ENCODE measurements at places on chromosomes 12 and 14.
A peak's percentile ranks its signal among the peaks of the same experiment; 100 is the strongest.

DNA sequence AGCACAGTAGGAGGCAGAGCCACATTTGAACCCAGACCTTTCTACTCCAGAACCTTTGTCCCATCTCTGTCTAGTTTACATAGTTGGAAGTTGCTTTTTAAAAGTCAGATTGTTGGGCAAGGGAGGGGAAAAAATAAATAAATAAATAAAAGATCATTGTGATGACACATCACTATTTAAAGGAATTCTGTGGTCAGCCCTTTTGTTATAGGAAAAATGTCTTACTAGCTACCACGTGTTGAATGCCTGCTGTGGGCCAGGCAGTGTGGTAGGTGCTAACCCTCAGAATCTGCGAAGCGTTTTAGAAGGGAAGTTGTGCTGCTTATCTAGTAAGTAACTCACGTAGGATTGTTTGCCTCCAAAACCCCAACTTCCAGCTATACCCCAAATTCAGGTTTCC, 62.3 kb downstream of the BHLHE41 start:
- DNase-seq: no peak

- DNase-seq: no peak
Observed at GRCh38 chr12:10861366-10861765, 12.1 kb upstream of the PRR4 start.

GRCh38 chr14:50038398-50039119, 77.8 kb downstream of the VCPKMT start:
- DNase-seq: peak; percentile 98

DNA sequence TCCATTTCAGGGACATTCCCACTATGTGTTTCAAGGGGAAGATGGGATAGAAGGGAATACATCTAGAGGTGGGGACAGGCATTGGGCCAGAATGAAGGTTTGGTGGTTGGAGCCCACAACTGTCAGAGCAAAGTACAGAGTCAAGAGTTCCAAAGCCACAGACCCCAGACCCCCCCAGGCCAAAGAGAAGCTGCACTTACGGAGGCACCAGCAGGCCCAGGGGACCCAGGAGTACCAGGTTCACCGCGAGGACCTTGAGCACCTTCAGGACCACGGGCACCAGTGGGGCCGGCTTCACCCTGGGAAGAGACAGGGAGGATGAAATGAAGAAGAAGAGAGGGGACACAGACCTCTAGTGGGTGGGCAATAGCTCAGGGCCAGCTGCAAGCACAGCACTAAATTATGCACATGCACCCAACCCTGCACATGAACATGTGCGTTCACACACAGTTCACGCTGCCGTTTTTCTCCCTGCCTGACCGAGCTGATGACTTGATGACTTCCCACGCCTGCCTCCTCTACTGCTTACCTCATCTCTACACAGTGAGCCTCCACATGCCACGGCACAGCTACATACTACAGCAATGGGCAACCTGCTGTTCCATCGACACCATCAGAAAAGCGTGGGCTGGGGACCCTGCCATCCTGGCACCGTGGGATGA, 16.7 kb downstream of the COL2A1 start:
- DNase-seq: no peak

- no peak for DNase-seq
Observed at GRCh38 chr14:32472512-32473463, 143.7 kb downstream of the AKAP6 start.

- DNase-seq: peak; percentile 57
Observed at GRCh38 chr12:68264158-68264855, 10.9 kb upstream of the IL22 start.

GRCh38 chr14:92844204-92844603, 50.1 kb downstream of the GOLGA5 start:
- peak; percentile 34 for DNase-seq

GRCh38 chr12:116060764-116061163, 216.7 kb downstream of the MED13L start:
- peak; percentile 76 for DNase-seq

GRCh38 chr12:64673490-64674169, 63.3 kb downstream of the RASSF3 start:
- no peak for DNase-seq

DNA sequence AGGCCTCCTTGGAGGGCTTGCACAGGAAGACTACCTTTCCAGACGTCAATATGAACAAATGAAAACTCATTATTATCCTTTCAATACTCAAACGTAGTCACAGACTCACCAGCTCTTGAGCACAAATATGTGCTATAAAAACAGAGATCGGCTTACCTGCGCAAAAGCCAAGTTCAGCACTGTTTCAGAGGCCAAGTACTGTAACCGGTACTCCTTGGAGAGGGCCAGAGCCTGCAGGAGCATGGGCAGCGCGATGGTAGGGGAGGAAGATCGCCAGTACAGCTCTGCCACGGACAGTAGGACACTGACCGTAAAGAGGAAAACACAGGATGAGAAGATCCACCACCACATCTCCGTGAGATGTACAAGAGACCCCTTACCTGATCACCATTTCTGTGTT, 21.6 kb upstream of the CAMKK2 start:
- no peak for DNase-seq

- DNase-seq: no peak
Observed at GRCh38 chr14:99554184-99554583, 49.8 kb downstream of the CCDC85C start.

GRCh38 chr14:96205059-96205977, 679 bp downstream of the BDKRB2 start:
- no peak for DNase-seq

- no peak for DNase-seq
Observed at GRCh38 chr12:66392266-66392915, 90.1 kb downstream of the HELB start.

- DNase-seq: peak; percentile 2
Observed at GRCh38 chr12:87953256-87953860, 75.8 kb downstream of the C12orf50 start.

DNA sequence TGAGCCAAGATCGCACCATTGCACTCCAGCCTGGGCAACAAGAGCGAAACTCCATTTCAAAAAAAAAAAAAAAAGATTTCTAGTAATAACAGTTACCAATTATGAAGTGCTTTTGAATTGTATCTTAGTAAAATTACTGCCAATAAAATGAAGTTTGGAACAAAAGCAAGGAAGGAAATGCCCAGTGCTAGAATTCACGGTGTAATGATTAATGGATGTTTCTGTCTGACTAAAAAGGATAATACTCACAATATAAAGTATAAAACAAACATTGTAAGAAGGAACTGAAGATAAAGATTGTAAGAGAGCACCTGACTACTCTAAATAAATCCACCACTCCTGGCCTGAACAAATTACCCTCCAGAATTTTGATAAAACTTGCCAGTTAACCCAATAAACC, 4.0 kb downstream of the TMEM116 start:
- DNase-seq: no peak

DNA sequence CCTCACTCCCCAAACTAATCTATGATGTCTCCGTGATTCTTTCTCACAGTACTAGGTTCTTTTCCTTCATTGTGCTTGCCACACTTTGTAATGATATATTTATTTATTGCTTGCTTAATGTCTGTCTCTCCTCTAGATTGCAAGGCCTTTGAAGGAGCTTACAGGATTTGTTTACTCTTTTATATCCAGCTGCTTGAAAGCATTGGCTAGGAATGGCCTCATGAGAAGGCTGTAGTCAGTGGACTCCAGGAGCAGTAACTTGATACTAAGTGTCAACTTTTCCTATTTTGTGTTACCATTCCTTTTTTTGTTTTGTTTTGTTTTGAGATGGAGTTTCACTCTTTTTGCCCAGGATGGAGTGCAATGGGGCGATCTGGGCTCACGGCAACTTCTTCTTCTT, 7.3 kb upstream of the FAM234B start:
- no peak for DNase-seq

GRCh38 chr12:45568808-45569207, 160.7 kb upstream of the ARID2 start:
- DNase-seq: no peak

GRCh38 chr12:131082290-131083194, 128.8 kb downstream of the ADGRD1 start:
- no peak for DNase-seq

DNA sequence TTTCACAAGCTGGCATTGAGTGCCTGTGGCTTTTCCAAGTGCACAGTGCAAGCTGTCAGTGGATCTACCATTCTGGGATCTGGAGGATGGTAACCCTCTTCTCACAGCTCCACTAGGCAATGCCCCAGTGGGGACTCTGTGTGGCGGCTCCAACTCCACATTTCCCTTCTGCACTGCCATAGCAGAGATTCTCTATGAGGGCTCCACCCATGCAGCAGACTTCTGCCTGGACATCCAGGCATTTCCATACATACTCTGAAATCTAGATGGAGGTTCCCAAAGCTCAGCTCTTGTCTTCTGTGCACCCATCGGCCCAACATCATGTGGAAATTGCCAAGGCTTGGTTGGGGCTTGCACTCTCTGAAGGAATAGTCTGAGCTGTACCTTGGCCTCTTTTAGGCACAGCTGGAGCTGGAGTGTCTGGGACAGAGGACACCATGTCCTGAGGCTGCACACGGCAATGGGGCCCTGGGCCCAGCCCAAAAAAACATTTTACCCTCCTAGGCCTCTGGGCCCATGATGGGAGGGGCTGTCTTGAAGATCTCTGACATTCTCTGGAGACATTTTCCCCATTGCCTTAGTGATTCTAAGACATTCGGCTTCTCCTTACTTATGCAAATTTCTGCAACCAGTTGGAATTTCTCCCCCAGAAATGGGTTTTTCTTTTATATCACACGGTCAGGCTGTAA, 313.3 kb upstream of the SFSWAP start:
- DNase-seq: no peak

DNA sequence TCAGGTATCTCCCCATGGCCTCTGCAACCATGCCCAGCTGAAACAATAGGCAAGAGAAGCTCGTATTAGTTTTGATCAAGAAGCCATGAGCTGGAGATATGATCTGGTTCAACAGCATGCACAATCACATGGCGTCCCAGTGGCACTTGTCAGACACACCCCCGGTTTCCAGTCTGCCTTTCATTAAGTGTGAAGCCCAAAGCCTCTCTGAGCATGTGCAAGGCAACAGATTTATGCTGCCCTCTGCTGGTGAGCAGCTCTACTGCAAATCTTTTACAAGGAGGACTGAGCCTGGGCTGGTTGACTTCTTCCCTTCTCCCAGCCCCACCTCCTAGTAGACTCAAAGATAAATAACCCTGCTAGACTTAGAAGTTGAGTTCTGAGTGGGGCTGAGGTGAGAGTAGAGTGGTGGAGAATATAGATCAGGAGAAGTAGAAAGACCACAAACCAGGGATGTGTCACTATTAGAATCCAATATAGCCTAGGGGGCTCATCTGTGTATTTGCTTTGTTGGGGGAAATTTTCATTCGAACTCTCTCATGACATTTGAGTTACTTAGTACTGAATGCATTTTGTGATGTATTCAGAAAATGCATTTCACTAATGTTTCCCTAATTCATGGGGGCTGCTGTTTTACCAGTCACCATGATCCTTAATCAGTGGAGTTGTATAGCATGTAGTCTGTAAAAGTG, 53.7 kb upstream of the MBIP start:
- DNase-seq: peak; percentile 82

- no peak for DNase-seq
Observed at GRCh38 chr12:57775563-57776246, 3.3 kb downstream of the EEF1AKMT3 start.

DNA sequence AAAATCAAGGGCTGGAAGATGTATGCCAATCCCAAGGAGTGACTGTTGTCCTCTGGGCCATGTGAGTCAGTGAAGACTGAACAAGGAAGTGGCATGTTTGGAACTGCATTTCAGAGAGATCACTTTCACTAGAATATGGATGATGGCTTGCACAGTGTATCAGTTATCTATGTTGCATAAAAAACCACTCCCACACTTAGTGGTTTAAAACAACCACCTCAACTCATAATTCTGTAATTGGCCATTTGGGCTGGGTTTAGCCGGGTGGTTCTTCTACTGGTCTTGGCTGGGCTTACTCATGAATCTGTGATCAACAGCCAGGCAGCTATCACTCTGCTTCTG, 15.4 kb downstream of the BDKRB1 start:
- DNase-seq: no peak
